ENCODE measurements at places on chromosomes 11 and 22. TPM values are rescaled to one million over a fixed set of nuclear protein-coding genes. Genes with fewer than 3 reads are reported as not detected.
A peak's percentile ranks its signal among the peaks of the same experiment; 100 is the strongest.

- DNase-seq: peak; percentile 48
These were observed 25.7 kb upstream of the HMGXB4 start for GRCh38 chr22:35231585-35232084.

DNA sequence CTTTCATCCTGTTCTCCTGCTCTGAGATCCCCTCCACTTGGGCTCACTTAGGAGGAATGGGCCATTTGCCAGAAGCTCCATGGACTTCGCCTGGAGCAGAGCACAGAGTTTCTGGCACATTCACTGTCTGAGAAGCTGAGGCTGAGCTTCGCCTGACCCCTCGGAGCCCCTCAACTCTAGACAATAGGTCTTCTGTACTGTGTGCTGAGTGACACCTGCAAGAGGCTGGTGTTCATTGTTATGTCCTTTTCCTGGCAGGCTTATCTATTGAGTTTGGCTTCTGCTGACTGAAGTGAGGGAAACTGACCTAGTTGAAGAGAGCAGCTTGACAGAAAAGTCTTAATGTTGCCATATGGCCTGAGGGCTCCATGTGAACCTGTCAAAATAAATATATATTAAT lies 124.3 kb downstream of the EHF start:
- no peak for DNase-seq

DNA sequence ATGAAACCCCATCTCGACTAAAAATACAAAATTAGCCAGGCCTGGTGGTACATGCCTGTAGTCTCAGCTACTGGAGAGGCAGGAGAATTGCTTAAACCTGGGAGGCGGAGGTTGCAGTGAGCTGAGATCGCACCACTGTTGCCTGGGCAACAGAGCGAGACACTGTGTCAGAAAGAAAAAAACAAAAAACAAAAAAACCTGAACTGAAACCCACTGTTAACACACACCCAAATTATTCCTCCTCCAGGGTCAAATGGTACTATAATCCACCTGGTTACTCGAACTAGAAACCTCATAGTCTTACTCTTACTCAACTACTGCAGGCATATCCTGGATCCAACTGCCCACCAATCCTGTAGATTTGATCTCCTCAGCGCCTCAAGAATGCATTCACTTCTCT lies 35.5 kb downstream of the USP28 start:
- no peak for DNase-seq

- no peak for DNase-seq
These were observed 8.5 kb downstream of the DENND6B start for GRCh38 chr22:50318356-50318697.

DNA sequence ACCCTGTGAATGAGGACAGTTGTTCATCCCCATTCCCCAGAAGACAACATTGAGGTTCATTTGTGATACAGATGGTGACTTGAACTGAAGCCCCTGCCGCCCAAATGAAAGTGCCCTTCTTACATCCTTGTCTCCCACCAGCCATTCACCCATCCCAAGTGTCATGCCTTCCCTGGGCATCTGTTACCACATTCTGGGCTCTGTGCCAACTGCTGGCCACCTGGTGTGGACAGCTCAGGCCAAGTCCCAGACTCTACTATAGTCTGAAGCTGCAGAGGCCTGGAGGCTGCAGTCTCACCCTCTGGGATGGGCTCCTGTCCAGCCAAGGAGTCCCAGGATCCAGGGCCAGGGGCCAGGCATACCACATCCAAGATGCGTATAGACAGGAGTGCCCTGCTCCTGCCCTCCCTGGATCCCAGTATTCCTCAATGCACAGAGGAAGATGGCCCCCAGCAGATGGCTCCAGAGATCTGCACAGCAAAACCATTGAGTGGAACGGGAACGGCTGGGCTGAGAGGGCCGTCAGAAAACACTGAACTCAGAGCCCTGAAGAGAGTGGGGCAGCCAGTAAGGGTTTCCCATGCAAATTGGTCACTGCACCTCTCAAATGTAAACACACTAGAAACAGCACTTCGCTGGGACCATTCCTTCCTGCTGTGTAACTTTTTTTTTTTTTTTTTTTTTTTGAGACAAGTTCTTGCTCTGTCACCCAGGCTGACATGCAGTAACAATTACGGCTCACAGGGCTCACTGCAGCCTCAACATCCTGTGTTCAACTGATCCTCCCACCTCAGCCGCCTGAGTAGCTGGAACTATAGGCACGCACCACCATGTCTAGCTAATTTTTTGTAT lies 22.8 kb downstream of the ARRB1 start:
- no peak for DNase-seq

DNA sequence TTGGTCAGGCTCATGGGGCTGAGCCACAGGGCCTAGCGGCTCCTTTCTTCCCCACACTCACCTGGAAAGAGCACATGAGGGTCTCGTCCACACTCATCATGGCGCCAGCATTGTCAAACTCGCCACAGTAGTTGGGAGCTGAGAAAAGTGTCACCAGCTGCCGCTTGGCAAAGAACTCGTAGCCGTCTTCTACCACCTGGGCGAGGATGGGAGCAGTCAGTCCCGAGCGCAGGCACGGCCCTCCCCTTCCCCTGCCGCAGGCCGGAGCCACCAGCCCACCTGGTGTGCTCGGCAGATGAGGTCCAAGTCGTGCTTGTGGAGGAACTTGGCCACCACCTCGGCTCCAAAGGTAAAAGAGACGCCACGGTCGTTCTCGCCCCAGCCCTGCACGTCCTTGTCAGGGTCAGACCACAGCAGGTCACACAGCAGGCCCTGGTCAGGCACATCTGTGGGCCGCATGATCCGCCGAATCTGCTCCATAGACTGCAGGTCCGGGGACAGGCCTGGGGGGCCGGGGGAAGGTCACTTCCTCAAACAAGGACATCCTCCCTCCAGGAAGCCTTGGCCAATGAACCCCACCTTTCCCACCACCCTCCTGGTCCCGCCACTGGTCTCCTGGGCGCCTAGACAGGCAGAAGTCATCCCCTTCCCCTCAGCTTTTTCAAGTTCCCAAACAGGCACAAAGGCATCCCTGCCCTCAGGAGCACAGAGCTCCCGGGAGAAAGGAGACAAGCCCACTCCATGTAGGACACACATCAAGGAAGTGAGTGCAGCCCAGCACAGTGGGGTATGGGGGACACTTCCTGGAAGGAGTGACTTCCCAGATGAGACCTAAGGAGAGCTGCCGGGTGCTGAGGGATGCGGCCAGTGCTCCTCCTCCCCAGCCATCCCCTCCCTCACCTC lies 2.7 kb downstream of the PPP1CA start:
- DNase-seq: no peak

GRCh38 chr11:84319863-84320262 lies 1033.7 kb upstream of the CCDC90B start:
- DNase-seq: no peak

C11orf16 gene
- polyA plus RNA-seq: 0.91 TPM

PGM2L1 gene
- 3.9 TPM for polyA plus RNA-seq

RASGRP2 gene
- 5.1 TPM for polyA plus RNA-seq

Measured in right renal pelvis (tissue), 4 donors.